Vagina (tissue), 2 donors: ENCODE measurements at places on chromosomes 5 and 9. TPM values are rescaled to one million over a fixed set of nuclear protein-coding genes. Genes with fewer than 3 reads are reported as not detected.

Gene PCDHB9
- total RNA-seq, result 3.7 TPM

Gene INSL4
- not detected for total RNA-seq

Gene GABRA1
- total RNA-seq, result not detected

Gene COL23A1
- 3.7 TPM for total RNA-seq

Gene FAM78A
- 2.5 TPM for total RNA-seq

Gene GTF3C5
- 53.8 TPM for total RNA-seq

Gene SLC6A3
- total RNA-seq, result 0.49 TPM

Gene UGT3A1
- not detected for total RNA-seq

Gene NINJ1
- 78.6 TPM for total RNA-seq

Gene DMGDH
- total RNA-seq, result 4.2 TPM

Gene KIF27
- total RNA-seq, result 6.1 TPM

GRCh38 chr5:132274050-132274792 lies 16.7 kb downstream of the PDLIM4 start:
- DNase-seq, result peak; percentile 79

GRCh38 chr9:100070104-100071041 lies 28.4 kb downstream of the ERP44 start:
- DNase-seq, result no peak

DNA sequence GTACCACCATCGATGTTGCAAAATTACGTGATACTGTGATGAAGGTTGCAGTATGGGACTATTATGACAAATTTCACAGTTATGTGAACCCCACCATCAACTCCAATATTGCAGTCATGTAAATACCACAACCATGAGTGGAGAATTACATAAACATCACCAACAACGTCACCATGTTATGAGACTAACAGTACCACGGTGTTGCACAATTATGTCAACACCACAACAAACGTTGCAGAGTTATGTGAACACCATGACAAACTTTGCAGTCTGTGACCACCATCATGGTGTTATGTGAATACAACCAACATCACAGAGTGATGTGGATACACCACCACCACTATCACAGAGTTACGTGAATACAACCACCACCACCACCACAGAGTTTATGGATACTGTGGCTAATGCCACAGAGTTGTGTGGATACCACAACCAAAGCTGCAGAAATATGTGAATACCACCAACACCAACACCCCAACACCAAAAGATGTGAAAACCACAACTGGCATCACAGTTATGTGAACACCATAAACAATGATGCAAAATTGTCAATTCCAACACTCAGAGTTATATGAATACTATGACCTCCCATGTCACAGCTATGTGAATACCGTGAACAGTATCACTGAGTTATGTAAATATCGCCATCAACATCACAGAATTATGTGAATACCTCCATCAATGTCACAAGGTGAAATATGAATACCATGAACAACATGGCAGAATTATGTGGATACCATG lies 62.4 kb downstream of the SHC3 start:
- DNase-seq, result no peak

GRCh38 chr9:92669527-92669889 lies 423 bp downstream of the IPPK start:
- no peak for DNase-seq

DNA sequence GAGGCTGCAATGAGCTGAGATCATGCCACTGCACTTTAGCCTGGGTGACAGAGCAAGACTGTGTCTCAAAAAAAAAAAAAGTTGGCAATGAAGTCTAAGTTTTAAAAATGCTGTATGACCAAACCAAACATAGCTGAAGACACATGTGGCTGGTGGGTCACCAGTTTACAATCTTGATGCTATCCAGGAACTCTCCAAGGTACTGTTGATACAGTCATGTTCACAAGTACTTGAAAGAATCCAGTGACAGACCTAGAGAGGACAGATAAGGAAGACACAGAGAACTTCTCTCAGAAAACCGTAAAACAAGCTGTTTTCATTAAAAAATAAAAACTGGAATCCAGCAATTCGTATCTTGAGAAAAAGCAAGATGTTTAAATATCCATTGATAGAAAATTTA lies 95.7 kb downstream of the ACTBL2 start:
- DNase-seq, result no peak

DNA sequence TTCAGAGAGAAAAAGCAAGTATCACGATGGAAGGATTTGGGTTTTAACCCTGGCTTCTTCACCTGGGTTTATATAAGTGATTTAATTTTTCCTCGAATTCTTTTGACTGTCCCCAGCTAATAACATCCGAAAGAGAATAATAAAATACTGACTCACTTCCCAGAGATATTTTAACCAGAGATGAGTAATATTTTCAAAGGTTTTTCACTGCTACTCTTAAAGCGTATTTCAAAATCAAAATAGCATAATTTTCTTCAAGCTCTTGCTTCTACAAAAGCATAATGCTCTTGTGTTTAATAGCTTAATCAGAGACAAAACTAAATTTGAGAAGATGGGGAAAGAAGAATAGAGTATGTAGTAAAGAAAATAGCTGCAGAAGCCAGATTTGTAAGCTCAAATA lies 215.2 kb upstream of the PTGER4 start:
- DNase-seq, result no peak

DNA sequence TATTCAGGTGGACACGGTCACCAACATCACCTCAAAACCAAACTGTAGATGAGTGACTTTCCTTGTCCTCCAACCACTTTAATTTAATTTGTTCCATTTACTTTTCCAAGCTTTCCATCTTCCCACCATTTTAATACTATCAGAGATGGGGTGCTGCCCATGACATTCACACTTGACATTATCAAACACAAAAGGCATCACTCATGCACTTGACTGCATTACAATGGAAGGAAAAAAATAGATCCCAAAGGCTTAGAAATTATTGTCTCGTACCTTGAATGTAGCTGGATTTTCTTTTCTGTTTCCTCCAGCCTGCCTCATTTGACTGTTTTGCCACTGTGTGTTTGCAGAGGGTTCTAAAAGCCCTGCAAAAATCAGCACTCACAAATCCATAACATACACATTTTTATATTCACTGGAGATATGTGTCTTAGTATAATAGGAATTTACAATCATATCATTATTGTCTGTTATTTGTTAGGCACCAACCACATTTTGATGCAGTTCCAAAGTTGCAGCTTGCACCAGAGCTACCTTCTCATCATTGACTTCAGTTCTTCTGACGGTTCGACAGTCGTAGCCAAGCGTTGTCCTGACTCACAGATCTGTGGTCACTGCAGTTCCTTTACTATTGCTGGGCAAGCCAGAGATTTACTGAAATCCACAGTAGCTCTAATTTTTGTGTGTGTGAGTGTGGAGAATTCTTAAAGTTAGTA lies 712.3 kb upstream of the WWC1 start:
- no peak for DNase-seq

DNA sequence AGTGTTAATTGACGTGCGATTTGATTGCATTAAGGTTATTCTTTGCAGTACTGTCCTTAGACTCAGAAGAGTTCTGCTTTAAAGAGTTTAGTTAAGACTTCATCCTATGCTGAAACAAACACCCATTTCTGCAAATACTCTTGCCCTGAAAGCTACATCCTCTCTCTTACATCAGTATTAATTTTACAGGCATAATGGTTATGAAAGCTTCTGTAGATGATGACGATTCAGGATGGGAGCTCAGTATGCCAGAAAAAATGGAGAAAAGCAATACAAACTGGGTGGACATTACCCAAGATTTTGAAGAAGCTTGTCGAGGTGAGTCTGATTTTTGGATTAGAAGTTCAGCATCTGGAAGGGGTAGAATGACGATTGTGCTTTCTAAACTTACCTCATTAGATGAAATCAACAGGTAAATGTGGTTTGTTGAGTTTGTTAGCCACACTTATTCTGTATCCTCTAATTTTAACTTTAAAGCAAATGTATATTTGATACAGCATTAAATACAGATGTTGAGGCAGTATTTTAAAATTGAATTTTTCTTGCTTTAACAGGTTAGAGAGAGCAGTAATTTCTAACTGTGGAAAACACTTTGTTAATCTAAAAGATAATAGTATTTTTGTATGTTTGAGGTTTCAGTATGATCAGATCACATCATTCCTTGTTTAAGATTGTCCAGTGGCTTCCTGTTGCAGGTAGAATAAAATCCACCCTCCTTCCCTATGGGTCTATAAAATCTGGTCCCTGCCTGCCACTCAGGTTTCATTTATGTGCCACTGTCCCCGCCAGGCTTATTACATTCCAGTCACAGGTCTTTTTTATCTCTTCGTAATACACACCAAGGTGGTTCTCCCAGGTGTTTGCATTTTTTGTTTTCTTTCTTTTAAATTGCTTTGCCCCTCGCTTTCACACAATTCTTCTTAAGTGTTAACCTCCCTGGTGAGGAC lies 1.3 kb downstream of the NAA35 start:
- DNase-seq, result no peak

DNA sequence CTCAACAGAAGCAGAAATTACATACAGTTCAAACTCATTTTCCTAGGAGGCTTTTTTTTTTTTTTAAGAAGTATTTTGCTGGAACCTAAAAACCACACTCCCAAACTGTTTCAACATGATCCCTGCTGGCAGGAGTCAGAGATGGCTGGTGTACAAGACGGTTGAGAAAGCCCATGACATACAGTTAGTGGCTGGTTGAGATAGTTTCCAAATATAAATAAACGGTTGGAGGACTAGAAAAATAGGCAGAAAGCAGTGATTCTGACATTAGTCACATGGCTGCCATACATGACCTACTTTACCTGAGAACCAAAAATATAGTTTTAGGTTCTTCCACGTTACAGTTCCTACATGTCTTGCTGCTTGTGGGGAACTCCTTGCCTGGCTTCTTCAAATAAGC lies 31.7 kb upstream of the BASP1 start:
- no peak for DNase-seq

GRCh38 chr5:6721442-6721841 lies 8.2 kb downstream of the TENT4A start:
- no peak for DNase-seq

DNA sequence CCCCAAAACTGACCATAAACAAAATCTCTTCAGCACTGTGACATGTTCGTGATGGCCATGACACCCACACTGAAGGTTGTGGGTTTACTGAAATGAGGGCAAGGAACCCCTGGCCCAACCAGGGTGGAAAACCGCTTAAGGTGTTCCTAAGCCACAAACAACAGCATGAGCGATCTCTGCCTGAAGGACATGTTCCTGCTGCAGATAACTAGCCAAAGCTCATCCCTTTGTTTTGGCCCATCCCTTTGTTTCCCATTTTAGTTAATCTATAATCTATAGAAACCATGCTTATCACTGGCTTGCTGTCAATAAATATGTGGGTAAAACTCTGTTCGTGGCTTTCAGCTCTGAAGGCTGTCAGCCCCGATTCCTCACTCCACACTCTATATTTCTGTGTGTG lies 21.8 kb upstream of the TUT7 start:
- no peak for DNase-seq

GRCh38 chr5:922436-923280 lies 30.0 kb downstream of the TRIP13 start:
- peak; percentile 94 for DNase-seq

- no peak for DNase-seq
Observed at GRCh38 chr9:104572612-104573011, 3.6 kb downstream of the OR13C8 start.
